ENCODE measurements at places on chromosomes 1 and 21. TPM values are rescaled to one million over a fixed set of nuclear protein-coding genes. Genes with fewer than 3 reads are reported as not detected.
A peak's percentile ranks its signal among the peaks of the same experiment; 100 is the strongest.

- DNase-seq: peak; percentile 28
Observed at GRCh38 chr1:14578156-14578555, 20.3 kb upstream of the KAZN start.

The PLPP3 gene
- total RNA-seq: 2.8 TPM

The A3GALT2 gene
- total RNA-seq: not detected

DNA sequence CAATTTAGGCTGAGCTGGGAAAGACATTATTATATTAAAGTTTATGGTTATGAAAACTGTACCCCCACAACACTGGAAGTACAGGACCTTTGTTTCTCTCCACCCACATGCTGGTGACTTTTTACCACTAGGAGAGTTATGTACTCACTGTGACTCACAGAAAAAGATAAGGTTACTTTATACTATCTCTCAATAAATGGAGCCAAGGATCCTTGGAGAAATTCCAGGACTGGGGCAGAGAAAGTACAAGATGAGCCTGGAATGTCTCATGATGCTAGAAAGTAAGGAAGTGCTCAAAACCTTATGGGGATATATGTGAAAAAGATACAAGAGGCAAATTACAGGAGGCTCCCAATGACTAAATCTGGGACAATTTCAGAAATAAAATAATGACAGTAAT is 63.9 kb upstream of the C1orf105 start:
- DNase-seq: peak; percentile 96

The TINAGL1 gene
- 257 TPM for total RNA-seq
